Aorta (tissue), 5 donors: ENCODE measurements at places on chromosomes 12 and 14. TPM values are rescaled to one million over a fixed set of nuclear protein-coding genes. Genes with fewer than 3 reads are reported as not detected.

Gene NGB
- total RNA-seq: not detected

Gene AQP6
- total RNA-seq: not detected

Gene SERPINA3
- total RNA-seq: 220 TPM

Gene KLRC4
- total RNA-seq: 0.51 TPM

Gene RFLNA
- 1.2 TPM for total RNA-seq

Gene SSTR1
- 1.0 TPM for total RNA-seq

Gene P2RX7
- 12.8 TPM for total RNA-seq

Gene TAPBPL
- total RNA-seq: 14.6 TPM

Gene MORN3
- total RNA-seq: not detected

Gene TAS2R50
- total RNA-seq: 5.7 TPM

Gene C14orf93
- total RNA-seq: 8.6 TPM

Gene ZDHHC22
- total RNA-seq: not detected

Gene TMEM119
- 21.1 TPM for total RNA-seq

Gene OR4K13
- total RNA-seq: not detected

Gene SLC6A12
- total RNA-seq: 1.3 TPM
